Activated CD8-positive, alpha-beta memory T cell treated with anti-CD3 and anti-CD28 coated beads for 24 hours (primary cell): ENCODE measurements at places on chromosomes 13 and 19.
A peak's percentile ranks its signal among the peaks of the same experiment; 100 is the strongest.

DNA sequence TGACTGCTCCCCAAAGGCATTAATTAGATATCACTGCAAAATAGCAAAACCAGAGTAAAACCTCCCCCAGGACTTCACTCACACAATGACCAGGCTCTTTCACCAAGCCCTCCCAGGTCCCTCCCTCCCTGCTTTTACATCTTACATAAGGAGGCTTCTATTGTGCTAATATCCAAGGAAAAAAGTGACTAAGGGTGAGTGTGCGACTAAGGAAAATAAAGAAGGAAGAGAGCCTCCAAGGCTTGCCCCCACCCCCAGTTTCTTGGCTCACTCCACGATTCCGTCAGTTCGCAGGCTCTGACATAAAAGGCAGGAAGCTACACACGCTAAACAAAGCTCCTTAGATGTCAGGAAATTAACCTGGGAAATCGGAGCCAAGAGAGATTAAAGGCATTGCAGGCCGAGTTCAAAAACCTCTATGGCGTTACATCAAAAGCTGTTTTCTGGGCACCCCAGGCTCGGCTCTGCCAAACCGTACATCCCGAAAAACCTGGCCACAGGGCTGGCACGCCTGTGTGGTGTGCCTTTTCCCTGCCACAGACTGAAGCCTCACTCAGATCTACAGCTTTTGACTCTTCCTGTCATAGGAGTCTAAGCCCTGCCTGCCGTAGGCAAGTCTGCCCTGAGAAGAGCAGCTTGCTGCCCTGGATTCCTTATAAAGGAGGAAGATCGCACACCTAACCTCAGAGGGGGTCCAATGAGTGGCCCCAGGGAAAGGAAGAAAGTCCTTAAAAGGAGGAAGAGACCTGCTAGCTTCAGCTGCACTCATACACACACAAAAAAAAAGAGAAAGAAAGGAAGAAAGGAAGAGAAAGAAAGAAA lies 67.0 kb upstream of the SERP2 start:
- no peak for DNase-seq

- DNase-seq, result no peak
Measured at GRCh38 chr13:77230560-77230959, 96.3 kb downstream of the MYCBP2 start.

GRCh38 chr19:4016486-4016885 lies 8.9 kb downstream of the PIAS4 start:
- no peak for DNase-seq

GRCh38 chr13:85618521-85618920 lies 180.7 kb downstream of the SLITRK6 start:
- DNase-seq, result no peak

GRCh38 chr19:13003081-13003480 lies 7.8 kb downstream of the NFIX start:
- DNase-seq, result no peak

DNA sequence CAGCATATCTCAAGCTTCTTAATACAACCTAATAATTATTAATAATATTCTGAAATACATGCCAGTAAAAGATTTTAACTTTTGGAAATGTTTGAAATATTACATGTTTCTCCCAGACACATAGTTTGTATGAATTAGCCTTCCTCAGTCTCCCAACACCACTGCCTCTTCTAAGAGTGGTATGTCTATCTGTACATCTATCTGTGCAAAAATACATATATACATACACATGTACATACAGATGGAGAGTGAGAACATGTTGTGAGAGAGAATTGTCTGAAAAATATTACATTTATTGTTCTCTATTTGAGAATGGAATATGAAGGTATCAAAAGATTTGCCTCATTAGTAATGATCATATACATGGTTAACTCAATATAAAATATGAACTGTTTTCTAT lies 1567.2 kb upstream of the PRR20A start:
- no peak for DNase-seq

DNA sequence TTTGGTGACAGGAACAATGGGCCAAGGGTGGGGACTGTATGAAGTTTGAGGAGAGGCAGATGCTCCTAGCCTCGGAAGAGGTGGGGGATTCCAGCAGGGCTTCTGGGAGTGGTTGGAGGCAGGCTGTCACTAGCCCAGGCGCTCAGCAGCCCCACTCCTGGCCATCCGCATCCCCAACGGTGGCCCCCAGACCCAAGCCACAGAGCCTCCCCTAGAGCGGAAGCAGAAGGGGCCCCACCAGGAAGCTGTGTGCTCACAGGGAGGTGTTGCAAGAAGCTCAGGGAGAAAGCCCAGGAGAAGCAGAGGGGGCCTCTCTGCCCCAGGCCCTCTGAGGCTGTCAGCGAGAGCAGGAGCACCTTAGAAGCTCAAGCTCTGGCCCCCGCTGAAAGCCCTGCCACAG lies 8.3 kb downstream of the PRAM1 start:
- DNase-seq, result no peak

GRCh38 chr19:36212895-36213294 lies 1.6 kb downstream of the ZNF565 start:
- no peak for DNase-seq

GRCh38 chr13:54980651-54981050 lies 1952.0 kb downstream of the OLFM4 start:
- DNase-seq, result no peak

- DNase-seq, result no peak
Measured at GRCh38 chr19:40623403-40624251, 22.5 kb downstream of the LTBP4 start.

DNA sequence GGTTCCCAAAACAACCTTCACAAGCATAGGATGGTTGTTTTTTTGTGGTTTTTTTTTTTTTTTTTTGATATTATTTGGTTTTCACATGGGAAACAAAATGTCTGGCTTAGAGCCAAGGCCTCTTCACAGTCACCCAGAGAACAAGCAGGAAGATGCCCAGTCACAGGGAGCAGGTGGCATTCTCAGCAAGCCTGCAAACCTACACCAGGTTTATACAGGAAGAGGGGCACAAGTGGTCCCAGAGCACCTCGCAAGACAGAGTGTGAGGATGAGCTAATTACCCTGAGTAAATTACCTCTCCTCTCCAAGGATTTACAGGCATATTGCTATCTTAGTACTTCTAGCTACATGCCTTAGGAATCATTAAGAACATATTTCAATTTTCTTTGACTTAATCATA lies 1375.6 kb downstream of the EFNB2 start:
- DNase-seq, result no peak

DNA sequence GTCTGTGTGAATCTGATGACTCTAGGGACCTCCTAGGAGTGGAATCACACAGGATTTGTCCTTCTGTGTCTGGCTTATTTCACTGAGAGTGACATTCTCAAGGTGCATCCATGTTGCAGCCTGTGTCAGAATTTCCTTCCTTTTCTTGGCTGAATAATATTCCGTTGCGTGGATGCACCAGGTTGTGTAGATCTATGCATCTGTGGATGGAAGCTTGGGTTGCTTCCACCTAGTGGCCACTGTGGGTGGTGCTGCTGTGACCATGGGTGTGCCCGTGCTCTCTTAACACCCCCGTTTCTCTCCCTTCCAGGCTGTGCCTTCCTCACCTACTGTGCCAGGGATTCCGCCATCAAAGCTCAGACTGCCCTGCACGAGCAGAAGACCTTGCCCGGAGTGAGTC lies 26.2 kb downstream of the CELF5 start:
- DNase-seq, result peak; percentile 76

- peak; percentile 86 for DNase-seq
Measured at GRCh38 chr19:47518139-47518538, 3.3 kb upstream of the NAPA start.

- no peak for DNase-seq
Measured at GRCh38 chr13:49584771-49585182, 581 bp downstream of the RCBTB1 start.

GRCh38 chr19:35828692-35829301 lies 16.2 kb upstream of the PRODH2 start:
- peak; percentile 74 for DNase-seq

DNA sequence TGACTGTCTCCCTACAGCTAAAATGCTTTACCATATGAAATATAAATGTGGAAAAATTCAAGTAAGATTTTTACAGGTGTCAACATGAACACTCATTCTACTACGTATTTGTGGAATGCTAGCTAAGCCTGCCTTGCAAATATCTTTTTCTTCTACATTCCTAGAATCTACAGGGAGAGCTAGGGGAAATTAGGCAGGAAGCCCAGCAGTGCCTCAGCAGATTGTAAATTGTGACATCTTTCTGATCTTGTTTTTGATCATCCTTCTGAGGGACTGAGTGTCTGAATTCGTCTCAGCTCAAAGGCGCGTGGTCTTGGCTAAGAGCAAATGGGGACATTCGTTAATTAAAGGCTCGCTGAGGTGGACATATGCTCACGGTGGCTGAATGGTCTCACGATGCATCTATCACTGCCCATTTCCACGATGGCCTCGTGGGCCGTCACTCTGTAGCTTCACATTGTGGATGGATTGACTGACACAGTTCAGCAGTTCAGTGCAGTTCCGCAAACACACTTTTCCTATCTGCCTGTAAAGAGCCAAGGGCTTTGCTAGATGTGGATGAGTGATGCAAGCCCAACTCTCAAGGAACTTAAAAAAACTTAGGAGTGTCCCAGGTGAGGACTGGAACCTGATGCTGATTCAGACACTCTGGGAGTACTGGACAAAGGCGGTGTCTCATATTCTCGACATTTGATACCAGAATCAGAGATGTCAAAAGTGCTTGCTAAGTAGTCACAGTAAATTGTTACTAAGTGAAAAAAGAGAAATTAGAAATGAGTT lies 562.5 kb downstream of the EFNB2 start:
- no peak for DNase-seq

GRCh38 chr19:10682397-10683063 lies 18.7 kb upstream of the QTRT1 start:
- DNase-seq, result peak; percentile 56

DNA sequence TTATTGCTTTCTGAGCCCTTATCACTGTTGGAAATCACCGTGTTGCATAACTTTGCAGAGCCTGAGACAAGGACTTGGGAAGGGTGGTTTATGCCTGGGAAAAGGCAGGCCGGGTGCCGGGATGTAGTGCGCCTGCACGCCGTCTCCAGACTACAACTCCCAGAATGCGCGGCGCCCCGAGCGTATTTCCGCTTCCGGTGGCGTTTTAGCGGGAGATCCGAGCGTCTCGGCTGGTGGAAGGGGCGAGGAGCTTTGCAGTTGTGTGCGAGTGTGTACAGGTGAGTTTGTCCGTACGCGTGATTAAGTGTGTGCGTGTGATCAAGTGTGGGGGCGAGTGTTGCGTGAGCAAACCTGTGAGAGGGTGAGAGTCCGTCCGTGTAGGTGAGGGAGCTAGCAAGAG lies 75.4 kb downstream of the PEG3 start:
- no peak for DNase-seq

GRCh38 chr13:59681636-59682311 lies 482.0 kb downstream of the DIAPH3 start:
- DNase-seq, result no peak

DNA sequence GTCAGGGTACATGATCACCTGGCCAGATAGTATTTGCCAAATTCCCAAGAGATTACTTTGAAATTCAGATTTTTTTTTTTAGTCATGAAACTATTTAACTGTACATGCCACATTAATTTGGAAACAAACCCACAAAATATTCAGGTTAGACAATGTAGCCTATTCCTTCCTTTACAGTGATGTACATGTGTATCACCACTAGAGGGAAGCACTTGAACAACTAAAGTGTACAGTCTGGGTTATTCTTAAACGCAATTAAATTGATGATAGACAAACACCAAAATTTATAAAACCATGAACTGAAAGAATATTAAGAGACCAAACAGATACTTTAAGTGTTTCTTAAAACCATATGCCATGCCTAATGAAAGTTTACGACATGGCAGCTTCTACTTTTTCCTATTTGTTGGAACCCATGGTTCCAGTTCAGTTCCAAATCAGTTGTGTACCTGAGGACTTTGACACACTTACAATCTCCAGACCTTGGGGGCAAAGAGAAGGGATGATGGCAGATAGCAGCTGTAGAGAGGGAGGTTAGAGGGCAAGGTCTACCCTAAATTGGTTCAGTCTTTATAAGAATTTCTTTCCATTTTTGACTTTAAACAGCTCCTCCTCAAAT lies 52.8 kb downstream of the TNFSF13B start:
- DNase-seq, result no peak

- DNase-seq, result no peak
Measured at GRCh38 chr19:50557009-50557613, 11.1 kb downstream of the LRRC4B start.

DNA sequence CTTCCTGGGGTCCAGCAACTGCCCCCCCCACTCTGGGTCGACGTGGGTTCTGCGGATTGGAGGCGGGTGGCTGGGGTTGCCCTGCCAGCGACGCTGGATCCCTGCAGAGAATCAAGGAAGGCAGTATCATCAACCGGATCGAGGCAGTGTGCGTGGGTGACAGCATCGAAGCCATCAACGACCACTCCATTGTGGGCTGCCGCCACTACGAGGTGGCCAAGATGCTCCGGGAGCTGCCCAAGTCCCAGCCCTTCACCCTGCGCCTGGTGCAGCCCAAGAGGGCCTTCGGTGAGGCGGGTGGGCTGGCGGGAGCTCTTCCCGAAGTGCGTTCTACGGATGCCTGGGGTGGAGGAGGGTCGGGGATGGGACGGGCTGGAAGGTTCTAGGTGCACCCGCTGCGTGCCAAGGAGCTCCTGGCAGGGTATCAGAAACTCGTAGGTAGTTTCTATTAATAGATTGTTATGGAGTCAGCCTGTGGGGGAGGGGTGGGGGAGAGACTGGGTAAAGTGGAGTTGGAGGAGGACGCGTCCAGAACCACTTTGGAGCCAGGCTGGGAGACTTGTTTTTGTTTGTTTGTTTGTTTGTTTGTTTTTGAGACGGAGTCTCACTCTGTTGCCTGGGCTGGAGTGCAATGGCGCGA lies 1.5 kb downstream of the GIPC3 start:
- no peak for DNase-seq

DNA sequence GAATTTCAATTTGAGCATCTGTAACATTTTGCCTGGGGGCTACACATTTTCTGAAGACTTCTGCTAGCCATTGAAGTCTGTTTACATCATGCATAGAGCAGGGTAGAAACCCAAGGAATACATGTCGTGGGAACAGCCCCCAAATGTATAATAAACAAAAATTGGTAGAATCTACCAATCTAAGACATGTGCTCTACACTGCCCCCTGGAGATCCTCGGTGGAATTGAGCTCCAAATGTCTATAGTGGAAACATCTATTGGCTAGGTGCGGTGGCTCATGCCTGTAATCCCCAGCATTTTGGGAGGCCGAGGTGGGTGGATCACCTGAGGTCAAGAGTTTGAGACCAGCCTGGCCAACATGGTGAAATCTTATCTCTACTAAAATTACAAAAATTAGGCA lies 57.3 kb downstream of the MBD3L2B start:
- peak; percentile 72 for DNase-seq

DNA sequence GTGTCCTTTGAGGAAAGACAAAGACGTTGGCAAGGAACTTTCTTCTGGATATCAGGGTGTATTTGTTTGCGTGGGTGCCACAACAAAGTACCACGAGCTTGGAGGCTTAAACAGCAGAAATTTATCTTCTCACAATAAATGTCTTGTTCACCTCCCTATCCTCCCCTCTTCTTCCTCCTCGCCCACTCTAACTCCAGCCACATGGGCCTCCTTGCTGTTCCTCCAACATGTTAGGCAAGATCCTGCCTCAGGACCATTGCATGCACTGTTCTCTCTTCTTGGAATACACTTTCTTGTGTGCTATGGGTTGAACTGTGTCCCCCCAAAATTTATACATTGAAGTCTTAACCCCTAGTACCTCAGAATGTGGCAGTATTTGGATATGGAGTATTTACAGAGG lies 45.7 kb downstream of the VAV1 start:
- DNase-seq, result no peak
